ENCODE measurements at places on chromosomes 7 and 10.

GRCh38 chr10:121662945-121663917 is 65.0 kb upstream of the FGFR2 start:
- DNase-seq = no peak

GRCh38 chr10:43816351-43817321 is 168.0 kb upstream of the ZNF32 start:
- no peak for DNase-seq

DNA sequence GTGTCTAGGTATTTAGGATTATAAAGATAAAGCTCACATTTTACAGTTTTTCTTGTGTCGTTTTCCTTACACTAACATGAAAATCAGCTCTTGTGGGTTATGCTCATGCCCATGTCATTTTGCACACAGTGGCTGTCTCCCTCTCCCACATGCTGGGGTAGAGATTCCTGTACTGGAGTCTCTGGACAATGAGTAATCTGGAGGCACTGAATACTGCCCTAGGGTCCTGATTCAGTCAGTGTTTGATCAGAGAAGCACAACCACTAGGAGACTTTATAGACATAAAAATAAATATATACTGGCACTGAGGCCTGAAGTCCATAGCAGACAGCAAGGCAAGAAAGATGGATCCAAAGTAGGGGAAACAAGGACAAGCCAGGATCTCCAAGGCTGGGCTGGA is 1008.8 kb downstream of the KCNMA1 start:
- DNase-seq = no peak

DNA sequence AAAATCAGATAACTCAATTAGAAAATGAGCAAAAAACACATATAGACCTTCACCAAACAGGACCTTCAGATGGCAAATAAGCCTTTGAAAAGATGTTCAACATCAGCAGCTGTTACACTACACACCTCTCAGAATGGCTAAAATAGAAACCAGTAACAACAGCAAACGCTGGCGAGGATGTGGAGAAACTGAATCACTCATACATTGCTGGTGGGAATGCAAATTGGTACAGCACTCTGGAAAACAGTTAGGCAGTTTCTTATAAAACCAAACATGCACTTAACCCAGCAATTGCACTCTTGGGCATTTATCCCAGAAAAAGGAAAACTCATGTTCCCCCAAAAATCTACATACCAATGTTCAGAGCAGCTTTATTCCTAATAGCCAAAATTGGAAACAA is 37.7 kb upstream of the SMARCD3 start:
- DNase-seq = no peak

DNA sequence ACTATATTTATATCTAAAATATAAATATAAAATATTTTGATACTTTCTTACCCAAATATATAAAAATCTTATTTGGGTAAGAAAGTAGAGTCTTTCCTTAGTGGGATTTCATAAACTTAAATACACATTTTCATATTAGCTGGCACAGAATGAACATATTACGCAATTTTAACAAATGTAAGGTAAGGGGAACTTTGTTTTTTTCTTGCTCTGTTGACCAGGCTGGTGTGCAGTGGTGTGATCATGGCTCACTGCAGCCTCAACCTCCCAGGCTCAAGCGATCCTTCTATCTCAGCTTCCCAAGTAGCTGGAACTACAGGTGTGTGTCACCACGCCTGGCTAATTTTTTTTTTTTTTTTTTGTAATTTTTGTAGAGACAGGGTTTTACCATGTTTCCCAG is 18.3 kb downstream of the CYP26A1 start:
- no peak for DNase-seq

- no peak for DNase-seq
Observed at GRCh38 chr7:50791363-50791937, 8.8 kb upstream of the GRB10 start.

DNA sequence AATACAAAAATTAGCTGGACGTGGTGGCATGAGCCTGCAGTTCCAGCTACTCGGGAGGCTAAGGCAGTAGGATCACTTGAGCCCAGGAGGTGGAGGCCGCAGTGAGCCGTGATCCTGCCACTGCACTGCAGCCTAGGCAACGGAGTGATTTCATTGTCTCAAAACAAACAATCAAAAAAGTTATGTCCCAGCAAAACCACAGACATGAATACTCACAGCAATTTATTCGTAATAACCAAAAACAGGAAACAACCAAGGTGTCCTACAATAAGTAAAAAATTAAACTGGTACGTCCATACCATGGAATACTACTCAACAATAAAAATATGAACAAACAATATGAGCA is 11.6 kb upstream of the CYTH3 start:
- no peak for DNase-seq

DNA sequence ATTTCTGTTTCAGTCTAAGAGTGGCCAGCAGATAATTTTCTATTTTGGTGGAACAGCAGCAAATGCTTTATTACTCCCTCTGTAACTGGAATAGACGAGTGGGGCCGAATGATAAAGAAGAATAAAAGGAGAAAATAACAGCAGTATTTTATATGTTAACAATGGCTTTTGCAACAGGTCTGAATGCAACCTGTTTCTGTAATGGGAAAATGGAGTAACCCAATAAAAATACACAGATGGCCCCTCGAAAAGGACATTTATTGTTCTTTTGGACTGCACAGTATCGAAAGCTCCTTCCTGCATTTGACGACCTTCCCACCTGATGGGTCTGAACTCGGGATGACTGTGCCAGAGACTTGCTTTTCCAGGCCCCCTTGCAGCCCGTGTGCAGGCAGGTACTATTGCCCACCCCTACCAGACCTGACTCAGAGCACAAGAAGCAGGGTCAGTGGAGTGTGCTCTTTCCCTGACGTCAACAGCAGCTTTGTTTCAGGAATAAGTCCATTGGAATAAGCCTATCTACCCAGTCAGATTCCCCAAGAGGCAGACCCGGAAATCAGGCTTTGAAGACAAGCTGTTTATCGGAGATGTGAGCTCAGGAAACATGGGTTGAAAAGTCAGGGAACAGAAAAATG is 306.5 kb upstream of the NEBL start:
- DNase-seq = no peak

Data from cortex of kidney (tissue), 1 donor.